ENCODE measurements at places on chromosomes 6 and 20.

DNA sequence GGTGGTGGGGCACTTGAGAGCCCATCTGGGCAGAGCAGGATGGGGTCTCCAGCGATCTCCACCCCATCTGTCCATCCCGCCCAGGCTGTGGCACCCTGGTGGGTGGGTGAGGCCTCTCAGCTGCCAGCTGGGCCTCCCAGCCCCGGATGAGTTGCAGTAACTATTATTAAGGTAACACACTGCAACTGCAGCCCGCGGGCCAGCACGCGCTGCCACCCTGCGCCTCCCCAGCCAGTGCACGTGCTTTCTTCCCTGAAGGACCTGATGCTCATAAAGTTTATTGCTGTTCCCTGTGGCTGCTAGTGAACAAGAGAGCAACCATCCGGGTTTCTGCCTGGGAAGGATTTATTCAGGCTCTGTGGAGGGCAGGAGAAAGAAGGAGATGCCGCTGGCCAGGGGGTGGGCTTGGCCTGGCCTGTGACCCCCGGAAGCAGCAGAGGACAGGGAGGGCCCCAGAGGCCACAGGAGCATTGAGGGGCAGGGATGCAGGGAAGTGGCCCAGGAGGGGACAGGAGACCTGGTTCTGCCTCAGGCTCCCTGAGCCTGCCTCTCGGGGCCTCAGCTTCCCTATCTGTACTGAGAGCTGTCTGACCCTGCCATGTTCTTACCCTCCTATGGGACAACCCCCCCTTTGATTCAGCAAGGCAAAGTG, 1.7 kb downstream of the IP6K3 start:
- DNase-seq: no peak

DNA sequence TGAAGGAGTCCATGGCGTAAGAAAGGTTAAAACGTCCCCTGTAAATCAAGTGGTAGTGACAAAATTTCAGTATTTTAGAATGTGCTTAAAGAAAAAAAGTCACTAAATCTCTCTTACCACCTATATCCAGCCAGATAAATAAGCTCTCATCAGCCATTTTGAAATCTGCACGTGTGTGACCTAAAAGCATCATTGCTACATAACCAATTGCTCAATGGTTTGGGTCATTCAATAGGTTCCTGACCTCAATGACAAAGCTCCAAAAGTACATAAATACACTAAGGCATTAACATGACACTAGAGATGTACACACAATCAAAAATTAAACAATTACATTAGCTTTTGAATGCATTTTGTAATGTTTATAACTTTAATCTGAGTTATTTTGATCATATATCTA, 272.4 kb downstream of the GMDS start:
- no peak for DNase-seq

GRCh38 chr6:81515562-81516453, 236.7 kb downstream of the TENT5A start:
- DNase-seq: no peak

- no peak for DNase-seq
Observed at GRCh38 chr6:63571361-63572043, 778 bp upstream of the LOC128125822 start.

DNA sequence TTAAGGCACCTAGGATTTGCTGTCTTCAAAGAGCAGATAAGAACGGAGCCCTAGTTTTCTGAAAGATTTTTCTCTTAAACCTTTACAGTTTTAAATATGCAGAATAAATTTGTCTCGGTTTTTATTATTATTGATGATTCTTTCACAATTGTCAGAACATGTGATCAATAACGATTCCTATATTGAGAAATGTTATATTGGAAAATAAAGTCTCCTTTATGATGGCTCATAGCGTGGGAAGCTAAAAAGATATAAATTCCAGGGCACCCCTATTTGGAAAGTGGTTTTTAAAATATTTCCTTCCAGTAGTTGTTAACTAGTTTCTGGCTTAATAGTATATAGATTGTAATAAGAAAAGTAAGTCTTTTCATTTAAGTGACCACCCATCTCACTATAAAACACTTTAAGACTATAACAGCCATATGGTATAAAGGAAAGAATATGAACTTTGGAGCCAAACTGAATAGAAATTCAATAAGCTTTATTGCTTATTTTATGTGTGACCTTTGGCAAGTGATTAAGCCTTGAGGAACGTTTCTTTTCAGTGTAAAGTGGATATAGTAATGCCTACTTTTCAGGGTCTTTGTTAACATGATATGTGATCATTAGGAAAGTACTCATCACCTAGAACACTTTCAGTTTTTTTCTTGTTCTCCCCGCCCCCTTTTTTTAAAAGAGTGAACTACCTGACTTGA, 369.6 kb downstream of the LAMA2 start:
- no peak for DNase-seq

DNA sequence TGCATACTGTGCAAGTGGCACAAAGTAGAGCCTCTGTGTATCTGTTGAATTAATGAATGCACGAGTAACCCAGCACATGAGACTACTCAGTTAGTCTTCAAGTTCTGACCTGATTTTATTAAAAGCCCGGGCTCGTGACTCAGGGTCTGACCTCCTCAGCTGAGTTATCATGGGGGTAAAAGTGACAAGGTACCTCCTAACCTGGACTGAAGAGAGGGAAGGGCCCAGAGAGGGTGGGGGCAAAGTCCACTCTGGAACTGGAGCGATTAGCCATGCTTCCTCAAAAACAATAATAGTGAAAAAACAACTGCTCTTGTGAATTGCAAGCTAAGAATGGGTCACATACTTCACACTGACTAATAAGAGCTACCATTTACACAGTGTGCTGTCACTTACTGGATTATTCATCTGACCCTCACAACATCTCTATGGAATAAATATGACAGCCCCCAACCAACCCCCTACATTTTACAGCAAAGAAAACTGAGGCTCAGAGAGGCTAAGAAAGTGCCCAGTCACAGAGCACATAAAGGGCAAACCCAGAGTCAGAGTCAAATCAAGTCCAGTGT, 26.7 kb downstream of the TRERF1 start:
- DNase-seq: no peak

DNA sequence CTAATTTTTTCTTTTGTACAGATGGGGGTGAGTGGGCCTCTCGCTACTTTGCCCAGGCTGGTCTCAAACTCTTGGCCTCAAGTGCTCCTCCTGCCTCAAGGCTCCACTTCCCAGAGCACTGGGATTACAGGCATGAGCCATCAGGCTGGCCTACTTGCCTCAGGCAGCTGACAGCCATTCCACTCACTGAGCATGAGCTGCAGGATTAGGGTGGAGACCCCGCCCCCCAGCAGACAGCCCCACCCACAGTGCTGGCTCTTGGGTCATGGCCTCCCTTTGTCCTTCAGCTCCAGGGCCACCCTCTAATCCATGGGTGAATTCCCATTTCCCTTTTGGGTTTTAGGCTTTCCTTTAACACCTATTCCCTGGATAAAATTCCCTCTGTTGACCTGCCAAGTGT, 82.1 kb downstream of the BFSP1 start:
- DNase-seq: no peak

DNA sequence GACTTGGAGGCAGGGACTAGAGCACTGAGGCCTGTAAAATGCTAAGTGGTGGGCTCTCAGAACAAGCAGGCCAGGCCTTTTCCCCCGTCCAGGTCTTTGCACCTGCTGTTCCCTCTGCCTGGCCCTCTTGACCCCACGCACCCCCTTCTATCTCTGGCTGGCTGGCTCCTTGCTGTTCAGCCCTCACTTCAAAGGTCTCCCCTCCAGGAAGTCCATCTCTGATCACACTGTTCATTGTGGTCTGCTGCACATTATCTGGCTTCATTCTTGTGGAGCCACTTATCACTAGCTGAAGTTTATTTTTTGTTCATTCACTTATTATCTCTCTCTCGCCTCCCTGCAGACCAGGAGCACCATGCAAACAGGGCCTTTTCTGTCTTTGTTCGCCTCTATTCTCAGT, 24.5 kb downstream of the SLC13A3 start:
- no peak for DNase-seq

- no peak for DNase-seq
Observed at GRCh38 chr6:30888816-30889495, 4.6 kb downstream of the DDR1 start.

DNA sequence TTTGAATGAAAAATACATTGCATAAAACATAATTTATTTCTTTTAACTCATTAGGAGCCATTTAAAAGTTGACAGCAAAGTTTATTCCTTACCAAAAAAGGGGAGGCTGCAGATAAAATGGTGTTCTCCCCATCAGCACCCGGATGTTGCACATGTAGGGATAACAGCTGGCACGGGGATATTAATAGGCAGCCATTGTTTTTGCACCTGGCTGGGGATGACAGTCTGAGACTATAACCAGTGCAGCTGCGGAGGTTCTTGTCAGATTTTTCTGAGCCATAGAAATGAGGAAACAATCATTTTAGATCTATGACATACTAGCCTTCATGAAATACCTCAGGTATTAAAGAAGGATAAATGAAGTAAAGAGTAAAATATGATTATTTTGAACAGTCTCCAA, 20.1 kb upstream of the HECA start:
- DNase-seq: no peak

DNA sequence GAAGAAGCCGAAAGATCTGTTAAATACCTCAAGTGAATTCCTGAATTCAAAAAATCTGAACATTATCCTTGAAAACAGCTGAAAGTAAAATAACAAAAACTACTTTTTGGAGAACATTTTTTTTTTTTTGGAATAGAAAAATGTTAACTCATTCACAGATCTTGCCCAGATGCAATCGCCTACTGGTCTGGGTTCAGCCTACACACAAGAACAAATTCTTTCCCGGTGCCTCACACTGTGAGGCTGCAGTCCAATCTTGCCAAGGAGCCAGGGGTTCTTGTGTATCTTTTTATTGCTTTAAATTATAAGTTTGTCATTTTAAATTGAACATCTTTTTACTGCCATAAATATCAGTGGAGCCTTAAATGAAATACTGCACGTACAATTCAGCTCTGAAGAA, 41.2 kb upstream of the TMEM200A start:
- no peak for DNase-seq

DNA sequence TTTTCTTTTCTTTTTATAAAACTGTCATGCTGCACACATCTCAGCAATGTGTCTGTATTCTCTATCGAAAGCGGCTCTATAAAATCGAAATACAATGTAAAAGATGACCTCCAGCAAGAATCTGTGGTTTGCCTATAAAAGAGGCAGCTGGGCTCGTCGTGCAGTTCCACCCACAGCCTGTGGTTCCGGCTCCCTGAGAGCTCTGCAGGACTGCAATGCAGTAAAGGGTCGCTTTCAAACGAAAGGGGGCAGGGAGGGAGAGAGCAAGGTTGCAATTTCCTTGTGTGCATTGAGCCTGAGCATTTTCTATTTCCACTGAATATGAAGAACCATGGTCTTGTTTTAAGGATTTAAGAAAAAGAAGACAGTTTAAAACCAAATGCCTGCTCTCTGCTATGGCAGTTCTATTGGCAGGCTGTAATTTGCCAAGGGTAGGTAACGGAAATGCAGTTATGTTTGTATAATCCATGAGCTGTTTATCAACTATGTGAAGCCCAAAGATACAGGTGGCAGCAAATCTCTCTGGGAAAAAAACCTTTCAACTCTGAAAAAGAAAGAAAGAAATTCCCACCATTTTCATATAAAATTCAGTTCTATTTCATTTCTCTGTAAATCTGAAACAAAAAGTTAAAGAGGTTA, 236.5 kb downstream of the HACE1 start:
- no peak for DNase-seq

- no peak for DNase-seq
Observed at GRCh38 chr6:14524319-14524718, 406.7 kb downstream of the CD83 start.

DNA sequence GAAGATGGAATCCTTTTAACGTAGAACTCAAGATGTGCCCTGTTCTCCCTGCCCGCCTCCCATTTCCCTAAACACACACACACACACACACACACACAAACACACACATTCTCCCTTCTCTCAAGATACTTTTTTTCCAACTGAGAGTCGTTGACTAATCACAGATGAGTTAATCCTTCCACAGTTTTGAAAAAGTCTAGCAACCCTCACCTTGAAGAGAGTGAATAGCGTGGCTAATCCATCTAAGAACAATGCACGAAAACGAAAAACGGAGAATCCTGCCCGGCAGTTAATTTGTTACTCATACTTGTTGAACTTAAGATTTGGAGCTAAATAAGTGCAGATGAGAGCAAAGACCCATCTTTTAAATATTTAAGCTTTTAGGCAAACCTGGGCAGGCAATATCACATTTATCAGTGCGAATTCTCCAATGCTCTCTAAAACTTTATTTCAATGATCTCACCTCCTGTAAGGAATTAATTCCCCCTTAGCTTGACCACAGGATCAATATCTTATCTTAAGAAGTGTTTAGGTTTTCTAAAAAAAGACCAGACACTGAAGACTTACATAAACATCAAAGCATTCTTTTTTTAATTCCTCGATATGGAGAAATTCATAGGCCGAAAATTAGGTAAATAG, 1.1 kb downstream of the AGPAT4 start:
- DNase-seq: no peak

DNA sequence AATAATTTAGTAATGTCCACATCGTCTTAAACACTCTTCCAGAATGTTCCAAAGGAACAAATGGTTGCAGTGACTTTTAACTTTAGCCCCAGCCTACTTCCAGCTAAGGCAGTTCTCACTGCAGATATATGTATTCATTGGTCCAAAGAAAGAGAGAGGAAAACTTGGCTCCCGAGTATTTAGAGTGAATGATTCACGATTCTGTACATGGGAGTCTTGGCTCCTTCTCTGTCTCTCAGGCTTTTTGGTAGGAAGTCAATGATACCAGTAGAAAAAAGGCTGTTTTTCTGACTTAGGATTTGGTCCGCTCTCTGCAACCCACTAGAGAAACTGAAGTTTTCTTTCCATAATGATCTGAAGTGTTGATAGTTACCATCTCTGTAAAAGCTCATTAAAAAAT, 38.6 kb downstream of the E2F3 start:
- no peak for DNase-seq

- DNase-seq: no peak
Observed at GRCh38 chr6:26187981-26188635, 100.9 kb downstream of the HFE start.

DNA sequence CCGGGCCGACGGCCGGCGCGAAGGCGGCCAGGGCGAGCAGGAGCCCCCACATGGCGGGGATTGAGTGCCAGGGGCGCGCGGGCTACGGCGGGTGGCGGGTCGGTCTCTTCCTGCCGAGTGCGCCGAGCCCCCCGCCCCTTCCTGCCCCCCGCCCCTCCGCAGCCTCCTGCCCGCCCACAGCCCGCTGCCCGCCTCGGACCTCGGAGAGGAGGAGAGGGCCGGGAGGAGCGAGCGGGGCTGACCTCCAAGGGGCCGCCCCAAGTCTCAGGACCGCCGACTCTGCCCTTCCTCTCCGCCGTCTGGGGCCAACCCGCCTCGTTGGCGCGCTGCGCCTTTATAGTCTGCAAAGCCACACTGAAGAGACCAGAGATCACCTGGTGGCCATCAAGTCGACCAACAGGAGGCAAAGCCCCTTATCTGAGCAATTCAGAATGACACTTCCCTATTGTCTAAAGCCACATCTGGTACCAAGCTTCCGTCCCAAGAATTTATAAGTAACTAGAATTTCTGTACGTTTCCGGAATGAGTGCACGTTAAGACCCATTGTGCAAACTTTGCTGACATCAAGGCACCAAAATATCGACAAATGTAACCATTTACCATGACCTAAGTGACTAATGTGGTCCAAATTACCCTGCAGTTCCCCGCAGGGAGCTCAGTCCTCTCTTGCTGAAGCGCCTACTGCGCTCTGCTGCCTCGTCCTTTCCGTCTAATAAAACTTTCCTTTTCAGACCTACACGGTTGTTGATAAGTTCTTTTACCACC, at the start of gene CPXM1:
CPXM1 (minus strand) TSS at position 107 of the 765 bp plus-strand sequence; CDS start at position 52, 55 bp downstream.
- DNase-seq: peak; percentile 95
